ENCODE measurements at places on chromosomes 7 and 10.

DNA sequence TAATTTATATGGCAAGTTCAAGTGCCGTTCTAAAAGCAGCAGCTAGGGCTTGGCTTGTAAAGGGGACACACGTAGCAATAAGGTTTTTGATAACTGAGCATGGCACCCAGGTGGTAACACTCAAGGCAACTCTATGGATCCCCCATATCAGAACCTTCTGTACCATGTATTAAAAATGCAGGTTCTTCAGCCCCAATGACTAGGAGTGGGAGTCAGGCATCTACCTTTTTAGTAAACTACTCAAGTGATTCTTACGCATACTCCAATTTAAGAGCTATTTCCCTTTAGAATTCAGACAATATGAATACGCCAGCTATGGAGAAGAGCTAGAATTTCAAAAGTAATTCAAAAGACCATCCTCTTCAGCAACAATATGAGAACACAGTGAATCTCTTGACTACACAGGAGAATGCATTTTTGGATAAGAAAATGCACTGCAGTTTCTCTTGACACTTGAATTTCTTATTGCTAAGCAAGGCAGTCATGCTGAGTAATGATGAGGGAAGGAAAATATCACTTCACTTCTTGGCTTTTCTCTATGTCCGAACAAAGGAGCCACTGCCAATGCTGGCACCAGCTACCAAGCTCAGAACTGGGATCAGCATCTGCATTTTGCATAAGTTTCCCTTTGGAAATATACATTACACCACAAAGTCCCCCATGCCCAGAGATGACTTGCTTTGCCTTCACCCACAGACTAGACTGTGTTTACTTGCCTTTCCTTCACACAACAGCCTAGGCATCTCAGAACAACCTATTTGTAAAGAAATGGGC is 53.5 kb downstream of the ABLIM1 start:
- no peak for DNase-seq

- no peak for DNase-seq
Measured at GRCh38 chr10:52314822-52315552, 906 bp downstream of the DKK1 start.

DNA sequence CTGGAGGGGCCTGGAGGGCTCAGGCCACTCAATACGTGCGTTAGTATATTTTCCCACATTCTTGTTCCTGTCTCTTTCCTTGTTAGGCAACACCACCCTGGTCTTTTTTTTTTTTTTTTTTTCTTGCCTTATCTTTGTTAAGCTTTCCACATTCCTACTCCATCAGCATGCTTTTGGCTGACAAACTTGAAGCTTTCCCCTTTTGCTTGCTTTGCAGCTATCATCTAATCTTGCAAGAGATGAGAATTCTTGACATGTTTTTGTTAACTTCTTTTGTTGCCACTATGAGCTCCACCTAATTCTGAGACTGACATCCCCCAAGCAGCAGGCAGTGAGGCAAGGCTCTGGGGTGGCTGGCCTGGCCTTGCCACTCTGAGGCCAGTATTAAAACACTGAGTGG is 52.5 kb upstream of the NRP1 start:
- DNase-seq = no peak

- DNase-seq = no peak
Measured at GRCh38 chr10:102116656-102117055, 3.5 kb downstream of the LDB1 start.

GRCh38 chr7:148941598-148942275 is 57.6 kb upstream of the EZH2 start:
- peak; percentile 66 for DNase-seq

DNA sequence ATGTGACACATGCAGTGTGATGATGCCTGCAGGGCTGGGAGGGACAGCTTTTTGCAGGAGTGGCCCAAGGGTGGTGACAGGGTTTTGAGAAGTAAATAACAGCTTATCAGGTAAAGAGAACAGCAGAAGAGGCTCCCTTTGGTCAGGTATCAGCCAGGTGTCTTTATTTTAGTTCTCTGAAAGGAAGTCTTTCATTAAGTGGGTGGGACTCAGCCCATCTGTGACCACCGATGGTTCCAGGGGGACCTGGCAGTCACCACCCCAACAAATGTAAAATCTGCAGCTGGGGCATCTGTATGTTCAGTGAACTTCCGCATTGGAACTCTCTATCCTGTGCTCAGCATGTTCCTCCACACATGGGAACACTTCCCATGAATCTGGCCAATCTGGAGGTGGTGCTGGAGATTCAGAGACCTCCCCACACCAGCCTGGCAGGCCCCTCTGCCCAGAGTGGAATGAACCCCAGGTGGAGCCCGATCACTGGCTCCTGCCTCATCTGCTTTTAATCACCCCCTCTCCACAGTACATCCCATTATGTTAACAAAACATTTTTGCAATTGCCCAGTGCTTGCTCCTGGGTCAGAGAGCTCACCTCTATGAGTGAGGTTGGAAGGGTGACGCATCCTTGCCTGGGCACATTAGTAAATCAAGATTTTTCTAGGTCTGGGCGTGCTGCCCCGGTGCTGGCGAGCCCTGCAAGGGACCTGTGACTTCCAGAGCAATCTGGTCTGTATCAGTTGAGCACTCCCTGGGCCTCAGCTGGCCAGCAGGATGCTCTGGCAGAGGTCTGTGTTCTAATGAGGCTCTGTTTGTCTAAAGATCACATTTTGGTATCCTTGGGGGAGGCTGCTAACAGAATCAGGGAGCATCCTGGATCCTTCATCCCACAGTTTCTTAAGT is 140.4 kb upstream of the GDF10 start:
- DNase-seq = no peak

GRCh38 chr10:47143072-47143471 is 156.9 kb upstream of the GDF10 start:
- no peak for DNase-seq

DNA sequence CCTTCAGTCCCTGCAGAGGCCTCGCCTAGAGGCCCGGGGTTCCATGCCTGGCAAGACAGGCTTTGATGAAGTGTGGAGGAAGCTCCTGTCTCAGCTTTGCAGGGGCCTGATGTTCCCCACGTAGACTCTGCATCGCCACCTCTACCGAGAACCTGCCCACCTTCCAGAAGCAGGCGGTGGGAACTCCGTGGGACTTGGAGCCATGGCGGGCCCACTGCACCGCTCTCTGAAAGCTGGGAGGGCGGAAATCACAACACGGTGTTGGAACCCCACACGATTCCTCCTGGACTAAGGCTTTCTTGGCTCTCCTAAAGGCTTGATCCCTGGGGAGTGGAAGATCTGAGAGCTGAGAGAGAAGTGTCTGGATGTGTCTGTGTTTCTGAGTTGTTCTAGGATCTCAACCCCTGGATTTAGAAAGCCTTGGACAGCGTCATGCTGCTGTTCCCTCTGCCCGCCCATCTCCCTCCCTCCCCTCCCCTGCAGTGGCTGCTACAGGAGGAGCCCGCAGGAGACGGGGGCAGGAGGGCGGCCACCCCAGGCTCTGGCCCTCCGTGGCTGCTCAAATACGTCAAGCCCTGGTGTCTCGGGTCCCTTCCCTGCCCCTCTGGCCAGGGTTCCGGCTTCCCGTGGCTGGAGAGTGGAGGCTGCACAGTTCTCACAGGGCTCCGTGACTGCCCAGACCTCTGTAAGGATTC is 79.7 kb downstream of the VIPR2 start:
- no peak for DNase-seq

DNA sequence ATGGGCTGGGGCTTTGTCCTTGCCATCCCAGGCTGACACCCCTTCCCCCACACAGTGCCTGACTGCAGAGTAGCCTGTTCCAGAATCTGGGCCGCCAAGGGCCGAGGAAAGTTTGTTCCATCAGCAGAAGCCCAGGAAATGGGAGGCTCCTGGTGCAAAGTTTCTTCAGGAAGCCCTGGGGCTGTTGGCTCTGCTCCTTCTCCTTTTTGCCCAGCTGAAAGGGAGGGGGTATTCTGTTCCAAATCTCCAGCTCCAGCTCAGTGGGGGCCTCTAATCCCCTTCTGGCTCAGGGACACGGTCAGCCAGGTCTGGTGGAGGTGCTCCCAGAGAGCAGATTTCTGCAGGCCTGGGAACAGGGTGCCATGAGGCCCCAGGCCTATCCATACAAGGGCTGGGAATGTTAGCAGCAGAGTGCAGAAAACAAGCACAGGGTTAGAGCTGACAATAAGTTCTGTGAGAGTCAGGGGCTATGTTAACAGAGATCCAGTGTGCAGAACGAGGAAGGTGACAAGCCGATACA is 399.5 kb downstream of the RPS24 start:
- no peak for DNase-seq

Data from T follicular helper cell (primary cell).